Renal pelvis (tissue), 12 donors: ENCODE measurements at places on chromosomes 16 and 17.

DNA sequence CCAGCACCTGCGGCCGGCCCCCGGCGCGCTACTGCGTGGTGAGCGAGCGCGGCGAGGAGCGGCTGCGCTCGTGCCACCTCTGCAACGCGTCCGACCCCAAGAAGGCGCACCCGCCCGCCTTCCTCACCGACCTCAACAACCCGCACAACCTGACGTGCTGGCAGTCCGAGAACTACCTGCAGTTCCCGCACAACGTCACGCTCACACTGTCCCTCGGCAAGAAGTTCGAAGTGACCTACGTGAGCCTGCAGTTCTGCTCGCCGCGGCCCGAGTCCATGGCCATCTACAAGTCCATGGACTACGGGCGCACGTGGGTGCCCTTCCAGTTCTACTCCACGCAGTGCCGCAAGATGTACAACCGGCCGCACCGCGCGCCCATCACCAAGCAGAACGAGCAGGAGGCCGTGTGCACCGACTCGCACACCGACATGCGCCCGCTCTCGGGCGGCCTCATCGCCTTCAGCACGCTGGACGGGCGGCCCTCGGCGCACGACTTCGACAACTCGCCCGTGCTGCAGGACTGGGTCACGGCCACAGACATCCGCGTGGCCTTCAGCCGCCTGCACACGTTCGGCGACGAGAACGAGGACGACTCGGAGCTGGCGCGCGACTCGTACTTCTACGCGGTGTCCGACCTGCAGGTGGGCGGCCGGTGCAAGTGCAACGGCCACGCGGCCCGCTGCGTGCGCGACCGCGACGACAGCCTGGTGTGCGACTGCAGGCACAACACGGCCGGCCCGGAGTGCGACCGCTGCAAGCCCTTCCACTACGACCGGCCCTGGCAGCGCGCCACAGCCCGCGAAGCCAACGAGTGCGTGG is 1.5 kb downstream of the NTN1 start:
- no peak for DNase-seq

GRCh38 chr16:10256784-10257641 is 74.8 kb upstream of the GRIN2A start:
- peak; percentile 63 for DNase-seq

DNA sequence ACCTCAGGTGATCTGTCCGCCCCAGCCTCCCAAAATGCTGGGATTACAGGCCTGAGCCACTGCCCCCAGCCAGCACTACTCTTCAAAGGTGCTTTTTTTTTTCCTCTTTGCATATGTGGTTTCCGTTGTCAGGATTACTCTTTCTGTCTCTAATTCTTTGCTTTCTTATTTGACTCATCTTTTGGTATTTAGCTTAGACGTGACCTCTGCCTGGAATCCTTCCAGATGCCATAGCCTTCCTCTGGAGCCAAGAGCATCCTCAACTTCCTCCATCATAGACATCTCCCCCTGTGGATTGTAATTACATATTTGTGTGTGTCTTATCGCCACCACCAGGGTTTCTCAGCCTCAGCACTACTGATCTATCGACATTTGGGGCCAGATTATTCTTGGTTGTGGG is 84.4 kb upstream of the XYLT1 start:
- no peak for DNase-seq

DNA sequence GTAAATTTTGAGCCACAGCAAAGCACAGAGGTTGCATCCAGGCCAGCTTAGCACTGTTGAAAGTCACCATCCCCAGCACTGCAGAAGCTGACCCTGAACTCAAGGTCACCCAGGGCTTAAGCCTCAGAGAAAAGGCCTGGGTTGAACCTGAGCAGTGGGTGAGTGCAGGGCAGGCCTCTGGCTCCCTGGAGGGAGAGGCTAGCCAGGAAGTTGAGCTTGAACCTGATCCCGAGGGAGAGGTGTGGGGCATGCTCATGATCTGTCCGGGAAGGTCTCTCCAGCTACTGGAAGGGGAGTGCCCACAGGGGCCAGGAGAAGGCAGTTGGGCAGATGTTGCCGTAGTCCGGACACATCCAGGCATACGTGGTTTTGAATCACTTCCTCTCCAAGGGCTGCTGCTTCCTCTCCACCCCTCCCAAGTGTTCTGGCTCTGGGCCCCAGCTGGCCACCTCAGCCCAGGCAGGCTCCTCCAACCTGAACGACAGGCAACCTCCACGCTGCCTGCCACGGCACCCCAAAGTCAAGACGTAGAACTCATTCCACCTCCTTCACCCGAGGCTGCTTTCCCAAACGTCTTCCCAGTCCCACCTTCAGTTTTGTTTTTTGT is 18.4 kb downstream of the CARHSP1 start:
- no peak for DNase-seq

DNA sequence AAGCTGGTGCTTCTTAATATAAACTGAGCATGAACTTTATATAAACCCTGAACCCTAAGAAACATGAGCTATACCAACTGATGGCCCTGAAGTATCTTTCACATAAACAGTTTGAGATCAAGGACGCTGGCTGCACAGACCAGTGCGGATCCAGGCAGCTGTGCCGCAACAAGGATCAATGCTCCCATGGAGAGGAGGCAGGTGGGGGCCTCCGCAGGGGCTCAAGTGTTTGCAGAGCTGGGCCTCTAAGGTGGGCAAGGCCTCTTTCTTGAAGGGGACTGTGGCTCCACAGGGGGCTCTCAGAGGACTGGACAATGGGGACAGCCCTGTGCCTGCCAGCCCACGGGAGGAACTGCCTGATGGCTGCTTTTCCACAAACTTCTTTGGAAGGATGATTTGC is 46.0 kb downstream of the NDEL1 start:
- DNase-seq, result no peak

DNA sequence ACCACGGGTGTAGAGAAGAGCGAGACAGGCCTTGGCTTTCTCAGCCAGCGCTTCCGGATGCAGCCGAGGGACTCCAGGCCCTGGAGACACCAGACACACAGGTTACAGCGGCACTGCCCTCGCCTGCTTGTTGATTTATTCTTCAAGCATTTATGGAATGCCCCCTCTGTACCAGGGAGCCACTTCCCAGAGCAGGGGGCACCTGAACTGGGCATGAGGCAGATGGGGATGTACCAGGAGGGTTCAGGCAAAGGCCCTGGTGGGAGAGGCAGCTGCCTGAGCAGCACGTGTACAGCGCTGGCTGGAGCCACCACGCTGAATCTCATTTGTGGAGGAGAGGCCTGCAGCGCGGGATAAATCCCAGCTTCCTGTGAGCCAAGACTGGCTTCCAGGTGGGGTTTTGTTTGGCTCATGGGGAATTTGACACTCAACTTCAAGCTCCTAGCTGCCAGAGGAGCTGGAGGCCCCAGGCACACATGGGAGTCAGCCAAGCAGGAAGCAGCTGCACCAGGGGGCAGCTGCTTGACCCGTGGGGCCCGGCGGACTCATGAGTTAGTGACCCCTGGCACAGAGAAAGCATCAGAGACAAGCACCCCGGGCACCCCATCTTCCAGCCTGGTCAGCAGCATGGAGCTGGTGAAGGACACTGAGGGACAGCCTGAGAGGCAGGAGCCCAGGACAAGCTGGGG is 59.7 kb downstream of the IL21R start:
- peak; percentile 57 for DNase-seq

DNA sequence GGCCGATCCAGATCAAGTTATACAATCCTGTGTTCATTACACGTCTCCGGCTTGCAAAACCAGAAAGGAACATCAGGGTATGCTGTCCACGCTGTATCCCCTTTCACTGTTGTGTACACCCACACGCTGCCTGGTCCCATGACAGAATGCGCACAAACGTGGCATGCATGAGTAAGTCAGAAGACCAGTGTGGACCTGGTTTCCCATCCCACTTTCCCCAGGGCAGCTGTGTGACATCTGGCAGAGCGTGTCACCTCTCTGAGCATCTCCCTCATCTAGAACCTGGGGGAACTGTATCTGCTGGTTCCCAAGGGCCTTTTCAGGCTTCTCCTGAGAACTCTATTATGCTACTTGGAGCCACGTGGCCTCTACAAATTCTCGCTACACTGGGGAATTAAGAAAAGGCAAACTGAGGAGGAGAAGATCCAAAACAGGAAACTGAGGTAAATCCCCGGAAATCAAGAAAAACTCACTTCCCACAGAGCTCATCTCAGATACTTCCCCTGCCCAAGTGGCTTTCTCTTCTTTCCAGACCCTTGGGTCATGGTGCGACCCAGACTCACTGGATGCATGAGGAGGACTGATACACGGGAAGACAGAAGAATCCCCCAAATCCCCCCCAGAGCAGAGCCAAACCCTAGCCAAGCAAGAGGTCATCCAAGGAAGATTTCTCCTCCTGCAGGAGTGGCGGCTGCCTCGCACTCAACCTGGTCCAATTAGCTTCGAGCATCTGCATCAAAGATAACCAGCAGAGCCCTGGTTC is 139.3 kb downstream of the GAS7 start:
- no peak for DNase-seq

DNA sequence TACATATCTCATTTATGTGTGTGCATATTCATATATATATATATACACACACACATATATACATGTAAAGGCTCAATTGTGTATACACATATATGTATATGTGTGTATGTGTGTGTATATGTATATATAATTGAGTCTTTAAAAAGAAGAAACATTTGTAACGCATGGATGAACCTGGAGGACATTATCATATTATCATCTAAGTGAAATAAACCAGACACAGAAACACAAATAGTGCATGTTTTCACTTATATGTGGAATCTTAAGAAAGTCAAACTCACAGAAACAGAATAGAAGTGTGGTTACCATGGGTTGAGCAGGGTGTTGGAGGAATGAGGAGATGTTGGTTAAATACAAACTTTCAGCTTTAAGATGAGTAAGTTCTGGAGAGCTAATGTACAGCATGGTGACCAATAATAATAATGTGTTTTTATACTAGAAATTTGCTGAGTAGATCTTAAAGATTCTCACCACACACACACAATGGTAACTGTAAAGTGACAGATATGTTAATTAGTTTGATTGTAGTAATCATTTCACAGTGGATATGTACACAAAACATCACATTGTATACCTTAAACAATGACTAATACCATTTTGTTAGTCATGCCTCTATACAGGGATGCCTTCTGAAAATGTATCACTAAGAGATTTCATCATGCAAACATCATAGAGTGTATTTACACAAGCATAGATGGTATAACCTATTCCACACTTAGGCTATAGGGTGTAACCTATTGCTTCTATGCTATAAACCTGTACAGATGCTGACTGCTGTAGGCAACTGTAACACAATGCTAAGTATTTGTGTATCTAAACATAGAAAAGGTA is 132.6 kb upstream of the CACNG5 start:
- no peak for DNase-seq

DNA sequence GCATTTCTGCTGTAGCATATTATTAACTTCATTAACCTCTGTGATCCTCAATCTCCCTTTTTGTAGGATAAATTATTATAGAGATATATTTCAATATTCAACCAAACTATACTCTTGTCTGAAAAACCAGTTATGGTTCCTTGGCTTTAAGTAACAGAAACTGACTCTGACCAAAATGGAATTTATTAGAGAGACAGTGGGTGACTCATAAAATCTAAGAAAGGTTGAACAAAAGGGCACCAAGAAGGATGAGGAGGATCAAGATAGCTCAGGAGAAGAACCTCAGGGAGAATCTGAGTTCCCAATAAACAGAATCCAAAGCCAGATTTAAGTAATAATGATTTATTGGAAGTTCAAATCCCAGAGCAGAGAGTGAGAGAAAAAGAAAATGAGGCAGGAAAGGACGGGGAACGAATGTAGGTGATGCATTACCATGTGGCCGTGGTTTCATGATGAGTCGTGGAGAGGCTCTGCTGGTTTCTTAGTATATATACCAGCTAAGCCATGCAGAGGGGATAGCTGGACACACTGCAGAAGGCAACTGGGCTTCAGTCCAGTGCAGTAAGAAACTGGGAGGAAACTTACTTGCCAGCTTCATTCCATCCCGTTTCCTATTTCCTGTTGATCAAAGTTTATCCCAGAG is 151.5 kb upstream of the GOT2 start:
- no peak for DNase-seq

DNA sequence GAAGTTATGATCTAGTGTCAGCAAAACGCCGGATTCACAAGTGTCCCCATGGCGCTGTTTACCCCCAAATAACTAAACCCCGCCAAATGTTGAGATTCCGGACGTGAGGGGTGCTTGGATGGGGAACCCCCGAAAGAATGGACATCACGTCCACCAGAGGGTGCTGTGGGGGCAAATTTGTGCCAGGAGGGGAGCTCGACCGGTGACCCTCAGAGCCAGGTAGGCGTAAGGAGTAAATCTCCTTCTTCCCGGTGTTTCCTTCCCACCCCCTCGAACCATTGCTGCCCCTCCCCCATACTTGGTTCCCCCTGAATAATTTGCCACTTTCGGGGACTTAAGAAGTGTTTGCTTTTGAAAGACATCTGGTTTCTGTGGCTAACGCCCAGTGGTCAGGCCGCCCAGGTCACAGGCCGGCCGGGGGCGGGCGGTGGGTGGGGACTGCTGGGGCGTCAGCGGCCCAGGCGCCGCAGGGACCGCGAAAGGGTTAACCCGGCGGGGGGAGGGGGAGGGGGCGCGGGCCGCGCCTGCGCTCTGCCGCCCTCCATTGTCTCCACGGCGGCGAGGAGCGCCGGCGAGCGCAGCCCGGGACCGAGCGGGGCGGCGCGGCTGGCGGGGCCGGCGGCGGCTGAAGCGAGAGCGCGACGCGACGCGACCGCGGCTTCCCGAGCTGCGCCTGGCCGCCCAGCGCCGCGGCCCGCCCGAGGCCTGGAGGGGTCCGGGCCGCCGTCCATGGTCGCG is at the start of gene ZNRF1:
ZNRF1 (plus strand) TSS at position 544 of the 738 bp plus-strand sequence. CDS start 648 bp downstream, outside the sequence.
- peak; percentile 78 for DNase-seq

GRCh38 chr16:71711789-71712188 is 12.7 kb downstream of the PHLPP2 start:
- DNase-seq, result no peak

GRCh38 chr17:55327225-55328088 is 62.7 kb downstream of the HLF start:
- no peak for DNase-seq

DNA sequence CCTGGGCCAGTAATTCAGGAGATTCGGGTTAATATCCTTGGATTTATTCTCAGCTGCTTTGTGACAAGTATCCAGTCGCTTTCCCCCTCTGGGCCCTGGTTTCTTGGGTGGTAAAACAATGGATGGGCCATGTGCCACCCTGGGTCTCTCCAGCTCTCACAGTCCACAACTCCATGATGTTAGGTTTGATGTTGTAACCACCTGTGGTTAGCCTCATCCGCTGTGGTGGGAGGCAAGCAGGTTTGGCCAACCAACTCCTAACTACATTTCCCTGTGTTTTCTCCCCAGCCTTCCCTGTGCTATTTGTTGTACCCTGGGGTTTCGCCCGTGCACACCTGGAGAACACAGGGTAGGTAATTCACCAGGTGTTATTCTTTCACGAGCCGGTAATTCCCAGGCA is 35.1 kb downstream of the GLP2R start:
- no peak for DNase-seq
